ENCODE measurements at places on chromosomes 1 and 21.

DNA sequence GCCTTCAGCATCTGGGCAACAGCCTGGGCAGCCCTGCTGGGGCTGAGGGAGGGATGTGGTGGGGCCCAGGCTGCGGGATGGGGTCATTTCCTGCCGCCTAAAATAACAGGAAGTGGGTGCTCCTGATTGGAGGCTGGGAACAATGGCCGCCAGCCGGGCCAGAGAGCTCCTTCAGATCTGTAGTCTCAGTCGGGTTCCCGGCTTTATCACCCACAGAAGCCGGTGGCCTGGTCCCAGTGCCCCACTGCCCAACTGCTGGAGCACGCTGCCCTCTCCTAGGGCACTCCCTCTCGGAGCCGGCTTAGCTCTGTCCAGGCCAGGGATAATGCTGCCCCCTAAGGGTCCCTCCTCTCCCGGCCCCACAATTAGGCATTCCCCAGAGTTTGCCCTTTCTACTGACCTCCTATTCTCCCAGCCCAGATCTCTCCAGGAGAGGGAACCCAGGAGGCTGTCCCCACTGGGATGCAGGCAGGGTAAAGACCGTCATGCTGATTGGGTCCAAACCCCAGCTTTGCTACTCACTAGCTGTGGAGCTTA lies 5.1 kb downstream of the MAP7D1 start:
- peak; percentile 79 for DNase-seq

- DNase-seq: no peak
Measured at GRCh38 chr21:41411449-41412089, 14.5 kb upstream of the MX1 start.

GRCh38 chr1:6391951-6392808 lies 1.4 kb downstream of the ACOT7 start:
- no peak for DNase-seq

DNA sequence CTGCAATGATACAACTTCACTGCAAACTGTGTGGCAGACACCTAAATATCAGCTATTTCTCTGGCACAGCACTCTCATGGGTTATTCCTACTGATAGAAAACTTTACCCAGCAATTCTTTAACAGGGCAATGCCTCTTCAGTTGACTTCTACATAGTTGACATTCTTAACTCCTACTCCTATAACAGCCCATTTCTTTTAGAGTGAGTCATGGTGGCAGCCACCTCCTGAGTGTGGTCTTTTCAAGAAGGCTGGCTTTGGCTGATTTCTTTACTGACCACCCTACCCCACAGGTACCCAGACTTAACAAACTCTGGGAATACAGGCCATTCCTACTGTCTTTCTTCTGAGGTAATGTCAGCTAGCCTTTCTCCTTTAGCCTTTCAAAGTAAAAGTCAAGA lies 805.8 kb upstream of the ADGRL2 start:
- DNase-seq: no peak

DNA sequence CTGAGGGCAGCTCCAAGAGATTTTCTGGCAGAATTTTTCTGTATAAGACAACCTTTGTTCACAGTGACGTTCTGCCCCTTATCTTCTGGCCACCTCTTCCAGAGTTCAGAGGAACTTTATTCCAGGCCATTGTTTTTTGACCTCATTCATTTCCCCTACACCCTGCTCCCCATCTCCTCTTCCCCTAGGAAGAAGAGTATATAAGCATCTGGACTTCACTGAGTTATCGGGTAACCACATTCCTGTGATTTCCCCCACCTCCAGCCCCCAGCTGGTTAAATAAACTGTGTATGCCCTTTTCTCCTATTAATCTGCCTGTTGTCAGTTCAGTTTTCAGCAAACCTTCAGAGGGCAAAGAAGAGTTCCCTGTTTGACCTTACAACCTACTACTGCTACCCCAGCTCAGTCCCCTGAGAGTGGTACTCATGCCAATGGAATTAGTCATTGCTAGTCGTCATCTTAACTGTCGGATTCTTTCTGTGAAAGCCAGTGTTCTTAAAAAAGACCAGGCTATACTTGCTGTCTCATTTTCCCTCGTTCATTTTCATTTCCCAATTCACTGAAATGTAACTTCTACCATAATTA lies 14.3 kb upstream of the ALG14 start:
- no peak for DNase-seq

GRCh38 chr1:81213279-81213678 lies 587.5 kb upstream of the ADGRL2 start:
- no peak for DNase-seq

GRCh38 chr1:86582161-86582560 lies 35.3 kb downstream of the CLCA4 start:
- no peak for DNase-seq

- DNase-seq: no peak
Measured at GRCh38 chr1:210937846-210938245, 196.1 kb downstream of the KCNH1 start.

DNA sequence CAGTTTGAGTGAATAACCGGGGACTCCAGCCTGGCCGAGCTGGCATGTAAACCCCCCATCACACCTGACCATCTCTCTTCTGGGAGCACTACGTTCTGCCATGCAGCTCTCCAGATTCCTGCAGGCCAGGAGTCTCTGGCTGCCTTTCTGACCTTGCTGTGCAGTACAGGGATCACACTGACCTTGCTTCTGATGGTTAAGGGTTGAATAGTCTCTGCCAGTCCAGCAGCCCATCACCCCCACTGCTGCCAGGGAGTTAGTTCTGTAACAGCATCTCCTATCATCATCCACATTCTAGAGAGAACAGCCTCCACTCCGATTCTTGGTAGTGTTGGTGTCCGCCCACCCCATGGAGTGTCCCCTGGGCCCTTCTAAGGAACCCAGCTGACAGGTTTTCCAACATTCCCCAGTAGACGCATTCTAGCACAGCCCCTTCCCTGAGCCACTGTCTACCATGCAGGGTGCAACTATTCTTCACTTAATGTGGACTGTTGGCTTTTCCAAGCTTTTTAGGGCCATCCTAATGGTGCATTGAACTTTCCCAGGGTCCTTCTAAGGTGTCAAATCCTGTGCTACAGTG lies 109.8 kb downstream of the RIPK4 start:
- DNase-seq: no peak

GRCh38 chr1:100107696-100108095 lies 25.0 kb downstream of the SASS6 start:
- no peak for DNase-seq

- no peak for DNase-seq
Measured at GRCh38 chr1:175262621-175263020, 70.0 kb upstream of the KIAA0040 start.

Measured in GM06990 (cell line).